ENCODE measurements at places on chromosomes 4 and X.

DNA sequence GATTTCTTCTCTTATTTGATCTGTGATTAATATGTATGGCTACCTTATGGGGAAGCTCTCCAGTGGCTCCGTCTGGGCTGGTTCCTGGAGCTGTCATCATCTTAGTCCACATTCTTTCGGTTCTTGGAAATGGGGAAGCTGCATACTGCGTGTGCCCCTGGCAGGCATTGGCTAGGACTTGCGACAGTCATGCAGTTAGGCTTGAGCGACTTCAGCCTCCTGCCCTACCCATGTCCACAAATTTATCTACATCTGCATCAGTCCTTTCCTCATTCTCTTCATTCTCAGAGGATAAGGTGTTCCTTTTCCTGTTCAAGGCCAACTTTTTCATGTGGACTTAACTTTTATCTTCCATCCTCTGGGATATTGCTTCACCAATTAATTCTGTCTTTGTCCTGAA, 214.2 kb downstream of the RELL1 start:
- DNase-seq: no peak

- no peak for DNase-seq
Measured at GRCh38 chr4:535924-536281, 36.9 kb downstream of the PIGG start.

GRCh38 chrX:40471965-40472648, 108.7 kb upstream of the ATP6AP2 start:
- DNase-seq: no peak

- DNase-seq: no peak
Measured at GRCh38 chr4:175054980-175055379, 136.8 kb downstream of the ADAM29 start.

GRCh38 chr4:130238121-130238520, 1142.2 kb downstream of the C4orf33 start:
- no peak for DNase-seq

DNA sequence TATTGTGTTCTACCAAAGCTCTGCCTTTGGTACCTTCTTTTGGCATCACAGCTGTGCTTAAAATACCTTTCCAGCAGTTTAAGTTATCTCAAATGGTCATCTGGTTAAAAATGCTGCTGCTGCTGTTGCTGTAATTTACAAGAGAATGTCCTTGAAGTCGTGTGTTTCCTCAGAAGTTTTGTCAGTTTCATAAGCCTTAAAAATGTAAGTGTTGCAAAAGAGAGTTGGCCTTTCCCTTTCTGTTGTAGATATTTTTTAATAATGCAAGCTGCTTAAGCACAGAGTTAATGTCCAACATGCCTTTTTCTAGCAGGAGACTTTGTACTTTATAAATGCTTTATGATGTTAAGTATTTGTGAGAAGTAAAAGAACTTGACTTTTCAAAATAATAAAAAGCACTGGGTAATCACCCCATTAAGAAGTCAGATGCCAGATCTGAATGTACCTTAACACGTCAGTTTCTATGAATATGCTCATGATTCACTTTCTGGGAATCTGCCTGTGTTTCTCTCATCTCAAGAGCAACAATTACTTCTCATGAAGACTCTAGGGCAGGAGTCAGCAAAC, 35.3 kb upstream of the TENM3 start:
- DNase-seq: no peak

GRCh38 chr4:163157157-163157556, 9.5 kb downstream of the NAF1 start:
- DNase-seq: no peak

DNA sequence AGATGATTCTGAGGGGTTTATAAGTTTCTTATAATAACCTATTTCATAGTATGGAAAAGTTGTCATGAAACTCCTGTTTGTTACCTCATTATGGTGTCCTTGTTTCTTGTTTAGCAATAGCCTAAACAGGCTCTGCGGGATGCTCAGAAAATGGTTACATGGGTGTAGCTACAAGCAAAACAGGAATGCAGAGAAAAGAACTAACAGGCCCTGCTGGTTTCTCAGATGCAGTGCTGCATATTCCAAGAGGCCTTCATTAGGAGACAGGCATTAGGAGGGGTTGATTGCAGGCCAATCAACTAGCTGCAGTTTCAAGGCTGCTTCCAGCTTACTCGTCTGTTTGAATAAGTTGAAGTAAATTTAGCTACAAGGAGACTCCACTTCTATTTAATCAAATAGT, 37.6 kb upstream of the HPGD start:
- DNase-seq: no peak

- no peak for DNase-seq
Measured at GRCh38 chrX:118773782-118774181, 46.4 kb downstream of the IL13RA1 start.

GRCh38 chrX:50787099-50787498, 26.9 kb downstream of the SHROOM4 start:
- no peak for DNase-seq

DNA sequence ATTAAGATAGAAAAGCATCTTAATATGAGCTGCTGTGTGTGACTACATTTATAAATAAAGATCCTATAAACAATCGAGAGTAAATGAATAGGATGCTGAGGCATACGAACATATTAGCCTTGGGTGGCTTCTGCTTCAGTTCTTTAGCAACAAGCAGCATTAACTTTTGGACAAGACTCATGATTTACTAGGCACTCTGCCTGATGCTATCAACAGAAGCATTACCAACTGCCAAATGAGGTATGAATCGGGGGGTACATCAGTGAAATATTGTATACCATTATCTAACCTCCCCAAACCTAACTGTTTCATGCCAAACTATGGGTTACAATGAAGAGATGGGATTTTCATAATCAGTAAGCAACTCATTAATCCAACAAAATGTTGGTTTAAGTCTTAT, 113.1 kb downstream of the RAB28 start:
- no peak for DNase-seq

Data from stimulated activated CD8-positive, alpha-beta memory T cell treated with anti-CD3 and anti-CD28 coated beads, Interleukin-7, amount 100 ng/mL, for 24 hours (primary cell).